SJCRH30 (cell line): ENCODE measurements at places on chromosomes 1 and 21.
A peak's percentile ranks its signal among the peaks of the same experiment; 100 is the strongest.

- no peak for DNase-seq
These were observed 10.1 kb downstream of the OXCT2 start for GRCh38 chr1:39761016-39761415.

DNA sequence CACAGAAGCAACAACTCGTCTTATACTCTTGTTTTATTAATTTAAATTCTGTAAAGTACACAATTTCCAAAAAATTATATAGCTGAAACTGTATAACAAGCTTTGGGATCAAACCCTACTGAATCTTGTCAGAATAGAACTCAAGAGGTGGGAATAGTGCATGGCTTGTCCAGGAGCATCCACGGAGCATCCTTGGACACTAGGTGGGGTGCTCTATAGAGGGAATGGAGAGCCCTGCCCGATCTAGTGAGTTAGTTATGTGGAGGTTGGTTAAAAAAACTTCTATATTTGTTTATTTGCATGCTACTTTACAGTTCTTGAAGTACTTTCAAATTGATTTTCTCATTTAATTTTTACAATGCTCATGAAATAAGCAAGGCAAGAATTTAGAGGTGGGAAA is 28.3 kb downstream of the ROR1 start:
- DNase-seq, result no peak

DNA sequence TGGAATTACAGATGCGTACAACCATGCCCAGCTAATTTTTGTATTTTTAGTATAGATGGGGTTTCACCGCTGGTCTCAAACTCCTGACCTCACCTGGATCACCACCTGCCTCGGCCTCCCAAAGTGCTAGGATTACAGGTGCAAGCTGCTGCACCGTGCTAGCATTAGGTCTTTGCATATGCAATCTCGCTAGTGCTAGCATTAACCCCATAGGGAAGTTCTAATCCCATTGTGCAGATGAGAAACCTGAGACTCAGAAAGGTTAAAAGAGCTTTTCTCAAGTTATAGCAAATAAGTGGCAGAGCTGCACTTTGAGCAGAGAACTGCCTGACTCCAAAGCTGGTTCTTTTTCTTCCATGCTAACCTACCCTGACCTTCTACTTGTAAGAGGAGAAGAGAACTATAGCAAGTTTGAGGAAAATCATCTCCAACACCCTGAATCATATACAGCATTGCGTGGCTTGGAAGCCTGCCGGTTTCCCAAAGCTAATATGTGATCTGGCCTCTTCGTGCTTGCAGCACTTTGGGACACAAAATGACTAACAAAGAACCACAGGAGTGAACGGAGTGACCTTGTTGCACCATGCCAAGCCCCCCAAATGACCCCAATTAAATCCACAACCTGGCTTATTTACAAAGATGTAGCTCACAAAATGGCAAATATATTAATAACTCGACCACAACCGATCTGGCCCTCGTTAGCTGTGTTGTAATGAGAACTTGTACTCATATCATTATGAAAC is 185.1 kb downstream of the TM2D1 start:
- DNase-seq, result no peak

GRCh38 chr1:43184995-43185394 is 12.9 kb downstream of the CFAP57 start:
- no peak for DNase-seq

DNA sequence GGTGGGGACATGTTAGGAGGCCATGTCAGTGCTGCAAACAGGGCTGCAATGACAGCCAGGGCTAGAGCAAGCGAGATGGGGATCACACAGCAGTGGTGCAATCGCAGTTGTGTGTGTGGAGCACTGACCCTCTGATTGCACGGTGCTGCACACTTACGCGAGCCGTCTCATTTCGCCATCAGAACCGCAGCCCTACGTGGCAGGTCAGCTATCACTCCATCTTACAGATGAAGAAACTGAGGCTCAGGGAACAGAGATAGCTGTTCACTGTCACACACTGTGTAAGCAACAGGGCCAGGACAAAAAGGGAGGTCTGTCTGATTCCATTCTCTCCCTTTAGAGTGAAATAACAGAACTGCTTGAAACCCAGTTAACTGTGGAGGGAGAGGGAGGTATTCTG is 104.8 kb upstream of the SLC45A1 start:
- no peak for DNase-seq

GRCh38 chr1:48215222-48215621 is 7.3 kb upstream of the SLC5A9 start:
- no peak for DNase-seq

DNA sequence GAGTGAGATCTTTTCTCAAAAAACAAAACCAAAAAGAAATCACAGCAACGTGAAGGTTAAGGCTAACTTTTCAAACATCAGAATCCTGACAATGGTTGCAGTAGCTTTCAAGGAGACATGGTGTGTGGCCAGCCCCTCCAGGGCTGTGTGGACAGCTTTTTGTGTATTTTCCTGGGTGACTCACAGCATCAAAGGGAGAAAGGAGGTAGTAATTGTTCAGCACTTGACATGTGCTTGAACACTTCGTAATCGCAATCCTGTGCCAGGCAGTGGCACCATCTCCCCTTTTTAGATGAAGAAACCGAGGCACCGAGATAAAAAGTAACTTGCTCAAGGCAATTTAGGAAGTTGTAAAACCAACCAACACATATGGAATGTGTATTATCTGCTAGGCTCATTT is 10.3 kb downstream of the NBL1 start:
- DNase-seq, result no peak

DNA sequence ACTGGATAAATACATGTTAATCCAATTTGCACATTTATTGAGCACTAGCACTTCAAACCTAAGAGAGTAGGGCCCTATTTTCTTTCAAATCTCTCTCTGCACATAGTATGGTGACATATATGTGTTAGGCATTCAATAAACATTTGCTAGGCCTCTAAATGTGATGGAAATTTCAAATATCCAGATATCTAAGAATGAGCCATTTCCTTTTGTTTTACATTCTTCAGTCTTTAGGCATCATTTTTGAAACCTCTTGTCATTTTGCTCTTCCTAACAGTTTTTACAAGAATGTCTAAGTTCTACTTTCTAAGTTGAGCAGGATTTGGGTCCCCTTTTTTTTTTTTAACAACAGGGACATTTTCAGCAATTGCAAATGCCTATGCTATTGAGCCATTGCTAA is 395.7 kb upstream of the ST6GALNAC5 start:
- no peak for DNase-seq

DNA sequence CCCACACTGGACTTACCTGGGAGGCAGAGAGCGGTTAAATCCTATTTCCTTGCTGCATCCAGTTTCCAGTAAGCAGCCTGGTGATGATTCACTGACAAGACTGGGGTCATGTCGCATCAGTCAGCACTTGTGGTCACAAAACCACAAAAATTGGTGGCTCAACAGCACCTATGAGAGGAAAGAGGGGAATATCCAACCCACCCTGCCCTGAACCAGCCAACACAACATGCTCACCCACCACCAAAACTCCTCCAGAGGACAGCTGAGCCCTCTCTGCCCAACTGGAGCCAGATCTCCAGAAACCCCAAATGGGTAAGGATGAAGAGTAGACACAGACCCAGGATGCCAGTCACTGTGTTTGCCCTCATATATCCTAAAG is 64.0 kb downstream of the CD46 start:
- no peak for DNase-seq

GRCh38 chr1:241323514-241324195 is 33.4 kb downstream of the RGS7 start:
- DNase-seq, result peak; percentile 44

GRCh38 chr1:209319057-209319432 is 264.5 kb upstream of the CAMK1G start:
- no peak for DNase-seq
